NCI-H446 (cell line): ENCODE measurements at places on chromosomes 7 and 10.

DNA sequence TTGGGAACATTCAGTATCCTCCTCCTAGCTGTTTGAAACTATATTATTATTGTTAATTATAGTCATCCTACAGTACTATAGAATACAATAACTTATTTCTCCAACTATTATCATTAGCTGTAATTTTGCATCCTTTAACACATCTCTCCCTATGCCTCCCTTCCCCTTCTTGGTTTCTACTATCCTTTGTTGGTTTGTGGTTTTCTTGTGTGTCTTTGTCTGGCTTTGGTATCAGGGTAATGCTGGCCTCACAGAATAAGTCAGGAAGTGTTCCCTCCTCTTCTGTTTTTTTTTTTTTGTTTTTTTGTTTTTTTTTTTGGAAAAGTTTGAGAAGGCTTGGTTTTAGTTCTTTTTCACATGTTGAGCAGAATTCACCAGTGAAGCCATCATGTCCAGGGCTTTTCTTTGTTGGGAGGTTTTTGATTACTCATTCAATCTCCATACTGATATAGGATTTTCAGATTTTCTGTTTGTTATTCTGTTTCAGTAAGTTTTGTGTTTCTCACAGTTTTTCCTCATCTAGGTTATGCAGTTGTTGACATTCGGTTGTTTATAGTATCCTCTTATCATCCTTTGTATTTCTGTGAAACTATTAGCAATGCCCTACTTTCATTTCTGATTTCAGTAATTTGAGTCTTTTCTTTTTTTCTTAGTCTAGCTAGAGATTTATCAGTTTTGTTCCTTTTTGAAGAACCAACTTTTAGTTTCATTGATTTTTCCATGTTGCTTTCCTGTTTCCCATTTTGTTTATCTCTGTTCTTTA lies 21.6 kb downstream of the C1GALT1 start:
- DNase-seq = no peak

DNA sequence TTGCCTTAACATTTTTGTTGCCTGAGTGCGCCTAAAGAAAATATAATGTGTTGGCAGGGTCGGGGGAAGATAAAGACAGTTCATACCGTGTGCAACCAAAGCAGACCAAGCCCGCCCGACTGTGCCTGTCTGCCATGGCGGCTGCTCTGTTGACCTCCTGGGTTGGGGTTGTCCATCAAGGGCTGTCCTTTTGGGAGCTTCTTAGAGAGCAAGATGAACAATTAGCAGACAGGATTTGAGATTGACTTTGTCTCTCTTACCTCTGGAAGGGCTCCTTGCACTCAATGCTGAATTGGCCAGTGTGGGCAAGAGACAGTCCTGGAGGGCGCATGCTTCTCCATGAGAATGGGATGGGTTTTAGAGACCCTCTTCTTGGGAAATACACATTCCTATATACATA lies 319.6 kb downstream of the GLRX3 start:
- no peak for DNase-seq

- no peak for DNase-seq
These were observed 919.2 kb downstream of the LRMDA start for GRCh38 chr10:76350583-76350982.

DNA sequence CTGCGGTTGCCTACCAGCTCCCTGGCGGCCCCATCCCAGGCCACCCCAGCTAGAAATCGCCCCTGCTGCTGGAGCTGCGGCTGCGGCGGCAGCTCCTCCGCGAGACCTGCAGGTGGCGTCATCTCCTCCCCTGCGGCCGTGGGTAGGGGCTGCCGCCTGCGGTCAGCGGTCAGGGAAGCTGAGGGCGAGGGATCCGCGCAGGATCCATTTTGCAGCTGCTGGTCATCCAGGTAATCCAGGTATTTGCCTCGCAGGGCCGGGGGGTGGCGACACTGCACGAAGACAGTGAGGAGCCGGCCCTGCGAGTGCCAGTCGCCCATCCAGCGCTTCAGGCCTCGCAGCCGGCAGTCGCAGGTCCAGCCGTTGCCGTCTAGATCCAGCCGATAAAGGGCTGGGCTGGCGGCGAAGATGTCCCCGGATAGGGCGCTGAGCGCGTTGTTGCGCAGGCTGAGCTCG lies 1.5 kb downstream of the TRIL start:
- no peak for DNase-seq

DNA sequence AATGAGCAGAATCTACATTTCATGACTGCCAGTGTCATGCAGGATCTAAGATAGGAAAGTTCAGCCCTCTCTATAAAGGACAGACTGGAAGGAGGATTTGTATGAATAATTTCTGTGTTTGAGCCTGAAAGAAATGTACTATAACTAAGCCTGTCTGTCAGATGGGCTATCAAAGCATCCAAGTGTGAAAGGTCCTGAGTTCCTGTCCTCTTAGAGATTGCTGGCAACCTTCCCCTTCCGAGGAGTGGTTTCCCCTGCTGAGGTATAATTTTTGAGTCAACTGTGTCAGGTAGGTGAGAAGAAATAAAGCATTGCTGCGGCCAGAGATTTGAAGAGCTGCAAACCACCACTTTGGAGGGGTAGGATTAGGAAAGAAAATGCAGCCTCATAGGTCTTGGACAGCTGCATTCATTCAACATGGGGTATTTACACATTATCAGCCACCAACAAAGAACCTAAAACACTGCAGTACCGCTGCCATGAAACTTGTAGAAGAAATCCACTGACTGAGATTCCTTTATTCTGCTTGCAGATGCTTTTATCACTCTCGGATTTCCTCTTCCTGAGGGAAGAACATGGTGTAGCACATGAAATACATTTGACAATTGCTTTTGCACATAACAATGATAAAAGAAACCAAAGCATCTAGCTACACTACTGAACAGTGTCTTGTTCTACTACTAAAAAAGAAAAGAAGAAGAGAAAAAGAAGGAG lies 189.1 kb downstream of the DGKI start:
- DNase-seq = no peak

DNA sequence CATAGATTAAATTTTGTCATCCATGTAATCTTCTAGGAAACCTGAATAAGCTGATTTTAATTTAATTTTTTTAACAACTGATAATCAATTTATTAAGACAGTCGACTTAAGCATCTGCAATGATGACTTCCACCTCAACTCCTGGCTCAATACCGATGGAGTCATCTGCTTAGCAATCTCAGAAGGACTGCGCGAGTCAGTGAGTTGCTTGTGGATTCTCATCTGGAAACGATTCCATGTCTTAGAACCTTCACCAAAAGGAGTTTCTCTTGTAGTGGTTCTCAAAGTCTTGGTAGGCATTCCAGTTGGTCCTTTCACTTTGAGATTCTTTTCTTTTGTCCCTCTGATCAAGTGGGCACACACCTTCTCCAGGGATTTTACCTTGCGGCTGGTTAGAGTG lies 85.5 kb downstream of the XRCC2 start:
- DNase-seq = no peak

DNA sequence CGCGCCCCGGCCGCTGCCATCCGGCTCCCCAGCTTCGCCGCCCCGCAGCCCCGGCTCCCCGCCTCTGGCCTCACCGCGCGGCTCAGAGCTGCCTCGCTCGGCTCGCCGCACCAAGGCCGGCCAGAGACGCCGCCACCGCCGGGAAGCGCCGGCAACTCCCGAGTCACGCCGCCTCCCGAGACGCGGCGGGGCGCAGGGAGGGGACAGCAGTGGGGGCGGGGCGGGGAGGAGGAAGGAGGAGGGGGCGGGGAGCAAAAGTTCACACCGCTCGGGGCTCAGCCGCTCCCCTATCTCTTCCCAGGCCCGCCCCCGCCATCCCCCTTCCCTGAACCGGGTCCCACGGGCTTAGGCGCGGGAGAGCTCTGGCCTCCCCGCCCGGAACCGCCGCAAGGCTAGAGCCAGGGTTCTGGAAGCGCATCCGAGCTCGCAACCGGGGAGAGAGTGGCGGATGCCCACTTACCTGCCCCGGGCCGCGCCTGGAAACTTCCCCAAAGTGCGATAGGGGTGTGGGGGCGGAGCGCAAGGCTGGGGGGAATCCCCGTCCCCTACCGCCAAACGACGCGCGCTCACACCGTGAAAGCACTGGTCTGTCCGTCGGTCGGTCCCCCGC lies 1.0 kb downstream of the CHST15 start:
- DNase-seq = no peak

DNA sequence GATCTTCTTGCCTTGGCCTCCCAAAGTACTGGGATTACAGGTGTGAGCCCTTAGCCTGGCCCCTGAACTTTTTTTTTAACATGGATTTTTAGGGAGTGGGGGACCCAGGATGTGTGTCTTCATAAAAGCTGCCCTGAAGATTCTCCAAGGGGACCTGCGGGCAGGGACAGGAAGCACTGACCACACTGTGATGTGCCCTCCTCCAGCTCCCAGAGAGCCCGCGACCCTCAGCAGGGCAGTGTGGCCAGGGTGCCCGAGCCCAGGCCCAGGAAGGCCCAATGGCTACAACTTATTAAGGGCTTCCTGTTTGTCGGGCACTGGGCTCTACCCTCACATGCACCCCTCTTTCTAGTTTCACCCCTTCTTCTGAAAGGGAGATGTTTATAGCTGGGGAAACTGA lies 2.5 kb upstream of the RET start:
- DNase-seq = no peak

- DNase-seq = no peak
These were observed 757.0 kb upstream of the GALNT17 start for GRCh38 chr7:70374772-70375533.

- DNase-seq = no peak
These were observed 2.7 kb upstream of the PDCD4 start for GRCh38 chr10:110868981-110869380.

DNA sequence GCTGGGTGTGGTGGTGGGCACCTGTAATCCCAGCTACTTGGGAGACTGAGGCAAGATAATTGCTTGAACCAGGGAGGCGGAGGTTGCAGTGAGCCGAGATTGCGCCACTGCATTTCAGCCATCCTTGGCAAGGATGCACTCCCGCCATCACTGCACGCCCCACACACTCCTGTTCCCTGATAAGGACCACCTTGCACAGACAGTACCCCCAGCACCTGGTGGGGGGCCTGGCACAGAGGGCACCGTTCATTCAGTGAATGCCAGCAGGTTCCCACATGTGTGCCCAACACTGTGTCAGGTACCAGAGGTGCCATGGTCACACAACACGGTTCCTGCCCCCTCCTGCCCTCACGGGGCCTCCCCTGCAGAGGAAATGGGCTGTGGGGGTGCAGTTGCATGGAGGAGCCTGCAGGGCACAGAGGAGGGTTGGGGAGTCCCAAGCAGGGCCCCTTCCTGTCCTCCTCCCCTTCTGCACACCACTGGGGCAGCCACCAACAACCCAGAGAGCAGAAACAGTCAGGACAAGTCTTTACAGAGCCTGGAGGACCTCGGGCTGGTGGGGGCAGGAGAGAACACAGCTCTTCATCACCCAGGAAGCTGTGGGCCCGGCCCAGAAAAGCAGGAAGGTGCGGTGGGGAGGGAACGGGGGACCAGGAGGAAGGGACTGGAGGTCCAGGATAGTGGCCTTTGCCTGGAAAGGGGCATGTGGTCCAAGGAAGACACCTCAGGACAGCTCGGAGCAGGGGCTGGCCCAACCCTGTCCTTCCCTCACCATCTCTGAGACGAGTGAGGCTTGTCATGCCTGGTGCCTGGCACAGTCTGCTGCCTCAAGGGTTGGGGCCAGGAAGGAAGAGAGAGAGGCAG lies 7.1 kb downstream of the CRYGN start:
- DNase-seq = no peak

GRCh38 chr7:41826641-41827040 lies 123.8 kb upstream of the INHBA start:
- DNase-seq = no peak

GRCh38 chr10:43190775-43191174 lies 52.5 kb downstream of the CSGALNACT2 start:
- DNase-seq = no peak

DNA sequence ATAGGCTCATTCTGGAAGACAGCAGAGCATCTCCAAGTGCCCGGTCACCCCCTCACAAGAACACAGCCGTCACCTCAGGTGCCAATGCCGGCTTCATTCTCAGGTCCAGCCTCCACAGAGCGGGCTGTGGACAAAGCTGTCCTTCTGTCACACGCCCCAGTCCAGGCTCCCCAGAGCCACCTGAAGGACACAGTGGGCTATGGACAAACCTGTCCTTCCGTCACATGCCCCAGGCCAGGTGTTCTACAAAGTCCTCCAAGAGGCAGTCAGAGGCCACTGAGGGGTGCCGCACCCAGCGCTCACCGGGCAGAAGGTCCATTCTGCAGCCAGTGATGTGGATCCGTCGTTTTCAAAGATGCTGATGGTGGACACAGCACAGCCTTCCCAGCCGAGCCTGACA lies 173.2 kb upstream of the PPP2R2D start:
- no peak for DNase-seq

DNA sequence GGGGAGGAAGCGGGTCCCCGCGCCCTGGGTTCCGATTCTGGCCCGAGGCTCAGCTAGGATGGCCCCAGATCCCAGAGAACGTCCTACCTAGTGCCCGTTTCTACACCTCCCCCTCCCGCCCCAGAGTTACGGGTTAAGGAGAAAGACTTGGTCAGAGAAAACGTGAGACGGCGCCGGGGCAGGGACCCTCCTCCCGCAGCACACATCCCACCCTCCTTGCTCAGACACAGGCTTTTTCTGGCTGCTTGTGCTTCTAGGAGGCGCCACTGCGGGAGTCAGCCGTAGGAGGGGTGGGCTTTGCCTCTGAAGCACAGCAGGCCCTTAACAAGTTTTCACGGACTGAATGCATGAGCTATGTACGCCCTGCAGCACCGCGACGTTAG lies 104.9 kb upstream of the LEP start:
- no peak for DNase-seq

DNA sequence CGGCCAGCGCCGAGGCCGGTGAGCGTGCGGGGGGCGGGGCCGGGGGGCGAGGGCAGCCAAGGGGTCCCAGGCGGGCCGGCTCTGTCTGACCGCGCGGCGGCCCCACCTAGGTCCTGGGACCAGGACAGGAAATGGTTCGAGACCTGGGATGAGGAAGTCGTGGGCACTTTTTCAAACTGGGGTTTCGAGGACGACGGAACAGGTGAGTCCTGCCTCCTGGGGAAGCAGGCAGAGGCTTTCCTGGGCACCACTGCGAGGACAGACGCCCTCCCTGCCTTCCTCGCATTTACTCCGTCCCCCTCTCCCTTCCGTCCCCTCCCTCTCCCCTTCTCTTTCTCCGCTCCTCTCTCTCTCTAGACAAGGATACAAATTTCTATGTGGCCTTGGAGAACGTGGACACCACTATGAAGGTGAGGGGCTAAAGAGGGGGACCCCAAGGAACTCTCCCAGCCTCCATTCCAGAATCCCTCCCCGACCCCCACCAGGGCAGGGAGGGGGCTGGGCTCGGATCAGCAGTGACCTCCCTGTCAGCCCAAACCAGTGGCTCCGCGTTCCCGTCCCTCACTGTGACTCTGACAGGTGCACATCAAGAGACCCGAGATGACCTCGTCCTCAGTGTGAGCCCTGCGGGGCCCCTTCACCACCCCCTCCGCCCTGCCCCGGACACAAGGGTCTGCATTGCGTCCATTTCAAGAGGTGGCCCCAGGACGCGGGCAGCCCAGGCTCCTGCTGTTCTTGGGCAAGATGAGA lies 2.6 kb upstream of the MUC12 start:
- DNase-seq = no peak

GRCh38 chr10:7117177-7117799 lies 293.5 kb downstream of the SFMBT2 start:
- no peak for DNase-seq

GRCh38 chr10:33861016-33861704 lies 526.7 kb upstream of the NRP1 start:
- DNase-seq = no peak
